ENCODE measurements at places on chromosomes 6 and 20.

DNA sequence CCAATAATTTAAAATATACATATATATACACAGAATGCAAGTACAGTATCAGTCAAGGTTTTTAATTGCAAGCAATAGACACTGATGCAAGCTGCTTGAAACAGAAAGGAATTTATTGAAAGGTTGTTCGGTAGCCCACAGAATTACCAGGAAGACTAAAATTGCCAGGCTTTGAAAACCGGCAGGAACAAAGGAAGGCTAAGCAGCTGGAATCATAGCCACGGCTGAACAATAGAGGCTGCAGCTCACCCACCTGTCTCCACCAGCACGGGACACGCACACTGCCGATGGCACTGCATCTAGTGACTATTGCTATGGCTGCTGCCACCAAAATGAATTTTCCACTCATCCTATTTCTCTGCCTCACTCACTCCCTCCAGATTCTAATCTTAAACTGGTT lies 22.0 kb upstream of the L3MBTL3 start:
- DNase-seq, result no peak

GRCh38 chr20:24360531-24360930 lies 108.9 kb upstream of the SYNDIG1 start:
- DNase-seq, result no peak

- DNase-seq, result peak; percentile 59
These were observed 142.6 kb upstream of the ZNF217 start for GRCh38 chr20:53736122-53736756.

DNA sequence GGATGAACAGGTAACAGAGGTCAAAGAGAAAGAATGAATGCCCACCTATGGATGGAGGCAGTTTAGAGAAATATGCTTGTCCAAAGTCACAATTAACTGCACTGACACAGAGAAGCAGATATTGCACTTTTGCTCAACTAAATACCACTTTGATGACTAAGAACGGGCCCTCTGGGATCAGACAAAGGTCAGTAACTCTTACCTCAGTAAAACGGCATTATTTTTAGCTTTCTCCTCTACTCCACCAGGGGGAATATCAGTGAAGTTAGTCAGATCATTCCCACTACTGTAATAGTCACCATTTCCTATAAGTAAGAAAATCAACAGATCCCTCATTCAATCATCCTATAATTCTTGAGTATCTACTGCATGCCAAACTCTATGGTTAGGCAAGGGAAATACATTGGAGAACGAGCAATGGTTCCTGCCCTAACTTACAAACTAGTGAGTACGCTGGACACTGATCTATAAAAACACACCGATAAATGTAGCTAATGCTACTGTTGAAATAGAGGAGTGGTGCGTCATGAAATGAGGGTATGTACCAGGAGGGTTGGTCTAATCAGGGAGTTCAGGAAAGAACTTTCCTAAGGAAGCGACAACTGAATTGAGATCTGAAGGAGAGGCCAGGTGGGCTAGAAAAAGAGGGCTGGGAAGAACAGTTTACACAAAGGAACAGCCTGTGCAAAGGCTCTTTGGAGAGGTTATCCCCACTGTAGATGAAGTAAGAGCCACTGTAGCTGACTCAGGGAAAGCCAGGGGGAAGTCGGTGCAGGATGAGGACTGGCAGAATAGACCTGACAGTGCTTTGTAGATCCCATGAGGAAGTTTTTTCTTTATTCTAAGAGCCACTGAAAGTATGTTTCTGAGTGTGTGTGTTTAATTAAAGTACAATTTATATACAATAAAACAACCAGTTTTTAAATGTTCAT lies 9.2 kb downstream of the ECI2 start:
- no peak for DNase-seq

- no peak for DNase-seq
These were observed 150.1 kb downstream of the DHX35 start for GRCh38 chr20:39112178-39112743.

DNA sequence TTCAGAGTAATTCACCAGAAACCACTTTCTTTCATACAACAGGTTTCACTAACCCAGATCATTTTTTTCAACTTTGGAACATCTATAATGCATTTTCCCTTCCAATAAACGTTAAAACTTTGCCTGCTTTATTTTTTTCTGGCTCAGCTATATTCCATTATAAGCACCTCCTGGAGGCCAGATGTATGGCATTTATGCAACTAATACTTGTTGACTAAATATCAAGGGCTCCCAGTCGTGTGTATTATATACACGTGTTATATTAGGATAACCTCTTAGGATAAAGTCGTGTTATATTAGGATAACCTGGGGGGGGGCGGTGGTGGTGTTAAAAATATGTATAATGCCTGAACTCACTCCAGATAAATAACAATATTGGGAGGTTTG lies 6.7 kb downstream of the OPN5 start:
- DNase-seq, result no peak

DNA sequence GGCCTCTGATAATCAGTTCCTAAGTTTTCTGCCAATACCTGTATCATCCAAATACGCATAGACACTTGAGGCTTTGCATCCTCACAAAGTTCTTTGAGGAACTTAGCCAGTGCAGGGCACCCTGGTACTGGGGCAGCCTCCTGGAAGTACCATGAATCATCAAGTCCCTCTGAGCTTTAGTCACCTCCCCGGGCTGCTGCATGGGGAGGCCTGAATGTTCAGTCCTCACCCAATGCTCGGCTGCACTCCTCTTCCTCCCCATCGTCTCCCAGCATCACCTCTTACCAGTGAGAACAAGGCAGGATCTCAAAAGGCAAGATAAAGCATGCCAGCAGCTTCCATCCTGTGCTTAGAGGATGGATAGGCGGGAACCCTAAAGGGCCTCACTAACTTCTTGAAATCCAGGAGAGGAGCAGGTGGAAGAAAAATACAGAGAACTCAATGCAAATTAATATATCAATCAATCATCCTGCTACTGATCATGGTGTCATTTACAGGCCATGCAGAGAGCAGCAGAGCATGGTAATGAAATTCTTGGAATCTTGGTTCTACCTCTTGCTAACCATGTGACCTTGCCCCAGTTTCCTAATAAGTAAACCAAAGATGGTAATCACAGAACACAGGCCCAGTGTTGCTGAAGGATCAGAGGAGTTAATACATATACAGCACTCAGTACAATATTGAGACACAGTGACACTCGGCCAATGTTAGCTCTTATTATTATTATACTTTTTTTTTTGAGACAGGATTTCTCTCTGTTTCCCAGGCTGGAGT lies 4.7 kb upstream of the CCN6 start:
- DNase-seq, result no peak

- DNase-seq, result no peak
These were observed 869.7 kb downstream of the PHF3 start for GRCh38 chr6:64505312-64505711.

GRCh38 chr6:166493427-166494100 lies 92.9 kb downstream of the RAMACL start:
- no peak for DNase-seq

GRCh38 chr6:25056130-25056529 lies 120.4 kb upstream of the RIPOR2 start:
- no peak for DNase-seq

GRCh38 chr20:34637245-34638038 lies 39.5 kb downstream of the PIGU start:
- no peak for DNase-seq

GRCh38 chr6:36643977-36644376 lies 34.5 kb upstream of the CDKN1A start:
- DNase-seq, result no peak

DNA sequence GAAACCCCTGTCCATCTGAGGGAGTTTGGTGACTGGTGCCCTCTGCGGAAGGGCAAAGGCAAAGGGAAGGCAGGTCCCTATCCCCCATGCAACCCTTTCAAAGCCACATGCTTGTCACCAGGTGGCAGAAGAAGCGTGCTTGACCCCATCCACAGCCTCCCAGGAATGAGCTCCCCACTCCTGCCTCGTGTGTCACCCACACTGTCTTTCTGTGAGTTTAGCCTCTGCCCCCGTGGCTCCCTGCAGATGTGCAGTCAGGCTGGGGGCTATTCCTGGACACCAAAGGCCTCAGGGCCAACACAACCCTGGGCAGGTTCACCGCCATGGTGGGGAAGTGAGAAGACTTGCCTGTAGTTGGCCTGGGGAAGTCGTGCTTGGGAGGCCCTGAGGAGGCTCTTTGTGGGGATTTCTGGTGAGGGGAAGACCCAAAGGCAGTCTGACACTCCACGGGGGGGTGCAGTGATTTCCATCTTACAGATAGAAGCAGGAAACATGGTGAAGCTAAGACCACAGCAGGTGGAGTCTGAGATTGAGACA lies 16.6 kb upstream of the PCMTD2 start:
- DNase-seq, result no peak

DNA sequence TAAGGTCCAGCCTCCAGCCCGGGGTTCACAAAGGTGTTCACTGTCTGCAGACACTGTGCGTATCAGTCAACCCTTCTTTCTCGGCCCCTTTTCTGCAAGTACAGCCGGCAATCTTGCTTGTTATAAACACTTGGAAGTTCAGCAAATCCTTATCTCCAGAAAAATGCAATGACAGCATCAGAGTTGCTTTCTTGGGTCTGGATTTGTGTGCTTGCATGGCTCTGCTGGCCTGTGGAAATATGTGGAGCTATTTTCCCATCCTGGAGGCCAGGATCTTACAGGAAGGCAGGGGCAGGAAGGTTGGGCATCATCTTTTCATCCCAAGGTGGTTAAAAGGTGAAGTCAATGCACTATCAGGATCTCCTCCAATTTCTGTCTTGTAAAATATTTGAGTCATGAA lies 100.3 kb downstream of the SMOC2 start:
- DNase-seq, result no peak

DNA sequence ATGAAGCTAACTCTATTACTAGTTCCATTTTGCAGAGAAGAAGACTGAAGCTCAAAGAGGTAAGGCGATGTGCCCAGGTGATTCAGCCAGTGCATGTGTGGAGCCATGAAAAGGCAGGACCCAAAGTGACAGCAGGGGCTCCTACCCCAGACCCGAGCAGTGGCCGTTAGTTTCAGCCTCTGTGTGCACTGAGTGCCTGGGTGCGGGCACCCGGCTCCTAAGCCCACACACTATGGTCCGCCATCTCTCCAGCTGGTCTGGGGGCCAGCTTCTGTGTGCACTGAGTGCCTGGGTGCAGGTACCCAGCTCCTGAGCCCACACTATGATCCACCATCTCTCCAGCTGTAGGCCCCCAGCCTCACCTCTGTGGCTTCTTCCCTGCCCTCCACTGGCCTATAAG lies 123.5 kb upstream of the CST7 start:
- DNase-seq, result no peak

- DNase-seq, result no peak
These were observed 15.9 kb downstream of the KIZ start for GRCh38 chr20:21141825-21142224.

- no peak for DNase-seq
These were observed 1.3 kb upstream of the L3MBTL1 start for GRCh38 chr20:43506238-43506637.

DNA sequence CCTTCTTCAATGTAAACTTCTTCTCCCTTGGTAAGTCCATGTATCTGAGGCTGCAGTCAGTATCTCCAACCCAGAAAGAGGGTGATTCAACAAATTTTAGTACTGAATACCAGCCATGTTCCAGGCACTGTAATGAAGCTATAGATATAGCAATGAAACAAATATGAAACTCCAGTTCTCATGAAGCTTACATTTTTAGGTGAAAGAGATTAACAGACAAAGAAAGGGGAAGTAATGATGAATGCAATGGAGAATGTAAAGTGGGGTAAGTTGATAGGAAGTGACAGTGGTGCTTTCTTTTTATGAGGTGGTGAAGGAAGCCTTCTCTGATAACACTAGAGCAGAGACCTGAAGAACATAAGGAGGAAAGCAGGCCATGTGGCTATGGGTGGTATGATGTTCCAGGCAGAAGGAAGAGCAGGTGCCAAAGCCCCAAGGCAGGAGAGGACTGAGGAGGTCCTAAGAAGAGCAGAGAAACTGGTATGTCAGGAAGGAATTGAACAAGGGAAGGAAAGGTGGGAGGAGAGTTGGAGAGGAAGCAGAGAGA lies 143.6 kb downstream of the TFAP2B start:
- no peak for DNase-seq

DNA sequence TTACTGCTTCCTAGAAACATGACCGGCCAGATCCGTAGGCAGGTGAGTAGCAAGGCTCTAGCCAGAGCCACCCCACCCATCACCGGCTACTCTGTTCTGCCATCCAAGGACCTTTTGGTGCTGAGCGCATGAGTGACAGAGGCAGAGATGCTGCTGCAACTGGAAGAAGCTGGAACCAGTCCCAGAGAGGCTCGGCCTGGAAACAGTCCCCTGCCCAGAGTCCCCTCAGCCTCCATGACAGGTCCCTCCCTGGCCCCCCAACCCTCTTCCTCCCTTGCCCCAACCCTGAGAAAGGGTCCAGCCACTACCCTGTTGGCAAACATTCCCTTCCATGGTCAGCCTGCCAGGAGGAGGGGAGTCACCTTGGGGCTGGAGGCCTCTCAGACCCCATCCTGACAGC lies 31.9 kb downstream of the BPIFB4 start:
- no peak for DNase-seq

DNA sequence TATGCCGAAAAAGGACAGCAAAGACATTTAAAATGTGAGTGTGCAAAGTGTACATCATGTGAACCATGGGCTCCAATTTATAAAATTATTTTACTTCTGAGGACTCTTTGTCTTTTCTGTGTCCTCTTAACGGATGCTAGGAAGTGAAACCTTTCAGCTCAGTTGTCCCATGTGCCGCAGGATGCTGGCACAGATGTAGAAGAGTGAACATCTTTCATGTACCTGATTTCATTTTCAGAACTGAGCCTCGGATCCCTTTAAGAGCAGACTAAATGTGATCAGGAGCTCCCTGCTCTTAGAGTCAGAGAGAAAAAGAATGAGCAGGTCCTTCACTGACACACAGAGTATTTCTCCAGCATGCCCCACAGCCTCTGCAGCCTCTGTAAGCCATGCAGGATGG lies 27.6 kb upstream of the FUCA2 start:
- no peak for DNase-seq

DNA sequence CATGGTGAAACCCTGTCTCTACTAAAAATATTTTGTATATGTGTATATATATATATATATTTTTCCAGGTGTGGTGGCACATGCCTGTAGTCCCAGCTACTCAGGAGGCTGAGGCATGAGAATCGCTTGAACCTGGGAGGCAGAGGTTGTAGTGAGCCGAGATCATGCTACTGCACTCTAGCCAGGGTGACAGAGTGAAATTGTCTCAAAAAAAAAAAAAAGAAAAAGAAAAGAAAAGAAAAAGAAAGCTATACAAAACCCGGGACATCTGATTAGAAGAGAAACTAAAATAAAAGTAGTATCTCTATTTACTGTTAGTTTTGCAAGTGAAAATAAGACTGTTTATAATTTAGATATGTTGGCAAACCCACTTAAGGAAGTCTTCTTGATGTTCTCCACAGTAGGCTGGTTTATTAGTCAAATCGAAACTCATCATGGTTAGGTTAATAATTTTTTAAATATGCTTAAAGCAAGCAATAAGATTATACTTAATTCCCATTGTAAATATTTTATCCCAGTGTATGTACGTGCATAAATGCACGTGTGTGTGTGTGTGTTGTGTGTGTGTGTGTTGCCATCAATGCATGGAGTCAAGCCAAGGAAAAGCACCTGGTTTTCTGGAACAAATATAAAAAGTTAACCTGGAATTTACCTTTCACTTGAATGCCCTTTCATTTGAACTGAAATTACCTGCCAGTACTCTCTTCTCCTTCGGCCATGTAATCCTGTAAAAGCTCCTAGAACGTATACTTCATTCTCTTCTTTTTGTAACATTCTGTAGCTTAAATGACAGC lies 7.1 kb downstream of the VNN2 start:
- DNase-seq, result no peak

Measured in NCI-H1048 (cell line).